ENCODE measurements at places on chromosomes 3 and 15.
A peak's percentile ranks its signal among the peaks of the same experiment; 100 is the strongest.

- DNase-seq = peak; percentile 90
Observed at GRCh38 chr15:60573936-60574335, 95.0 kb upstream of the ICE2 start.

DNA sequence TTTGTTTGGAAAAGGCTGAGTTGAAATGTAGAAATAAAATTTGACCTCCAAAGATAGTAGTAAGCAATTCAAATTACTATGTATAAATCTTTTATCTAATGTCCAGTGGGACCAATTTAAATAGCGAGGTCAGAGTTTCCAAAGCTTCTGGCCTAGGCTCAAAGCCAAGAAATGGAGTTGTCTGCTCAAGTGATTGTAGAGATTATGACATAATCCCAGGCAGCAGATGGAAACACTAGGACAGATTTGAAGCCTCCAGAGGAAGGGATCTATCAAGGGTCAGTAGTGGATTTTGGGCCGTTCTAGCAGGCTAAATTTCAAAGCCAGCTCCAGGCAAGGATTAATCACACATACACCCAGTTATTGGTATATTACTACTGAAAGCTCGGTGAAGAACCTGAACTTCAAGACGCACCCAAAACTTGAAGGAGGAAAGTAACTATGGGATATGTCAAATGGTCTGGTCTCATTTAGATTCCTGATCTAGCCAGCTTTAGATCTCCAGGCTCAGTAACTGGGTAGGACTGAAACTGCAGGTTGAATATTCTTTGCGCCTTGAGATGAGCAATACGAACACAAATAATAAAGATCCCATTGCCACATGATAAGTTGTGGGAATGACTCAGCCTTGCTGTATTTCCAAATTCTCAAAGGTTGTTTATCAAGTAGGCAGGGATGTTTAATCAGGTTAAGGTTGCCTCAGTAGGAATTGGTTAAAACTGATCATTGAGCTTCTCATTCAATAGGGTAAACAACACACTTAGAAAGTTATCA, 30.9 kb upstream of the ARRDC4 start:
- no peak for DNase-seq

DNA sequence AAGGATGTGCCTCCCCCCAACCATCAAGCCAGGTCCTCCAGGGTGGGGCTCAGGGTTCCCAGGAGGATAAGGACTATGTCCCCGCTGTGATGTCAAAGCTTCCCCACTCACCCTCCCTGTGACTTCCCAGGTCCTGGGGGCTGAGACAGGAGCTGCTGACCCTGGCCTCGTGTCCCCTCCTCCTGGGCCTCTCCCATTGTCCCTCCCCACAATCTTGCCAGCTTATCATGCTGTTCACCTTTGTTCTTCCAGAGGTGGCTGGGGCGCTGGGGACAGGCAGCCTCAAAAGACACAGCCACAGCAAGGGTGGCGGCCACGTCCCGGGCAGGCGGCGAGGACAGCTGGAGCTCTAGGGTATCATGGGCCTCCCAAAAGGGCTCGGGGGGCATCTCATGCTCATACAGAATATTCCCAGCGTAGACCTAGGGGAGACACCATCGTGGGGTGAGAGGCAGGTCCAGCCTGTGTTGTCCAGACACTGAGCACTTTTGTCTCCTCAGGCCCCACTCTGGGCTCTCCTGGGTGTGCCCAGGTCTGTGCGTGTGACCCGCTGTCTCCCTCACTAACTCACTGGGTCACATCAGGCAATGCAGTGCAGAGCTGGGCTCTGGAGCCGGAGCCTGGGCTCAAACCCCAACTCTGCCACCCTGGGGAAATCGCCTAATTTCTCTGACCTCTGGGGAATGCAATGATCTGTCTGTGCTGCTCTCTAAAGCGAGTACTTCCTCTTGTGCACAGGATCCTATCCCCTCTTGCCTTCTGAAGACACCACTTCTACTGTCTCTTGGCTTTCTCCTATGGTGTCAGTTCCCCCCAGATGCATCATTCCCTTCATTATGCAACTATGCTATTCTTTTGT, 30.0 kb downstream of the SNX33 start:
- DNase-seq = no peak

DNA sequence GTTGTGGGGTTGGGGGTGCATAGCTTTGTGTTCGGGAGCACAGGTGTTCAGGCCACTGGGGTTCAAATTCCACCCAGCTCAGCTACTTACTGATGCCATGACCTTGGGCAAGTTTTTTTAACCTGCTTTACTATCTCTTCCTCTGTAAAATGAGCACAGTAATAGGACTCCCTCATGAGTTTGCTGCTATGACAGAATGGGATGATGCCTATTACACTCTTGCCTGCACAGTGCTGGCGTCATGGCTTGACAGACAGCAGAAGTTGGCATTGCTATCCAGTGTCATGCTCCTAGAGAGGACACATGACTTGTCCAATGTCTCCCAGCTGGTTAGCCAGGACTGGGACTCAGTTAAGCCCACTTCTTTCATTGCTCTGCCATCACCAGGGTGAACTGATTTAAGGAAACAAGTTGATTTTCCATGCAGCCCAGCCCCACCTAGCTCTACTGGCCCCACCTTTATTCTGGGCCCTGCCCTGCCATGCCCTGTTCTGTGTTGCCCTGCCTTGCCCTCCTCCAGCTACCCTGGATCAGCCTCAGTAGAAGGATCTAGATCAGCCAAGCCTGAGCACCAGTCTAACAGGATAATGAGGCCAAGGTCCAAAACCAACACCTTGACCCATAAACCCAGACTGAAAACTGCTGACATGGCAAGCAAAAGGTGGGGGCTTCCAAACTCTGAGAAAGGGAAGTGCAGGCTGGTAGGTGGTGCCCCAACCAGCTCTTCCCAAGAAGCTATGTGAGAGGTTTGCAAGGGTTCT, 155.8 kb upstream of the ATP11B start:
- no peak for DNase-seq

DNA sequence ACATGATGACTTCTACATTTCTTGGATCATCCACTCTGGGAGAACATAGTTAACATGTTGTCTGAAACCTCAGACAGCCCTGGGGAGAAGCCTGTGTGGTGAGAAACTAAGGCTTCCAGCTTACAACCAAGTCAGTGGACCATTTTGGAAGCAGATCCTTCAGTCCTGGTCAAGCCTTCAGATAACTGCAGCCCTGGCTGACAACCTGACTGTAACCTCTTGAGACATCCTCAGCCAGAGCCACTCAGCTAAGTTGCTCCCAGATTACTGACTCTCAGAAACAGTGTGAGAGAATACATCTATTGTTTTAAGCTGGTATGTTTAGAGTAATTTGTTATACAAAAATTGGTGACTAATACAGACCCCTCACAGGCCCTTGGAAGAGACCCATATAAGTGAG, 50.9 kb upstream of the KPNA4 start:
- DNase-seq = no peak

GRCh38 chr15:61668444-61668843, 391.8 kb downstream of the VPS13C start:
- no peak for DNase-seq

Data from GM12865 (cell line).